D721Med (cell line): ENCODE measurements at places on chromosomes 1 and 21.

DNA sequence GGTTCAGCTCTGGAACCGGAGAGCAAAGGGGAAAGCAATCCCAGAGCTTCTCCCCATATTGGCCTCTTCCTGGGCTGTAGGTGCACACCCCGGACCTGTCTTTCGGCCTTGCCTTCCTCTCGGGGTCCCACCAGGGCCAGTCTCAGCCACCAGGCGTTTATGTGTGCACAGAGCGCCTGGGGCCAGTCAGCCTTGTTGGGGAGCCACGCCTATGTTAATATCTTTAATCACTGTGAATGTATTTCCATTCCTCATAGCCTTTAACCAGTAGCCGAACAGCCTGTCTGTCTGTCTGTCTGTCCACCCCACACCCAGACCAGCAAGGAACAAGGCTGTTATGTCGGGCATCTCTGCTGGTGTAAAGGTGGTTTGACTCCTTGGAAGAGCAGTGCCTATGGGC lies 18.8 kb downstream of the KCNC4 start:
- DNase-seq: no peak

DNA sequence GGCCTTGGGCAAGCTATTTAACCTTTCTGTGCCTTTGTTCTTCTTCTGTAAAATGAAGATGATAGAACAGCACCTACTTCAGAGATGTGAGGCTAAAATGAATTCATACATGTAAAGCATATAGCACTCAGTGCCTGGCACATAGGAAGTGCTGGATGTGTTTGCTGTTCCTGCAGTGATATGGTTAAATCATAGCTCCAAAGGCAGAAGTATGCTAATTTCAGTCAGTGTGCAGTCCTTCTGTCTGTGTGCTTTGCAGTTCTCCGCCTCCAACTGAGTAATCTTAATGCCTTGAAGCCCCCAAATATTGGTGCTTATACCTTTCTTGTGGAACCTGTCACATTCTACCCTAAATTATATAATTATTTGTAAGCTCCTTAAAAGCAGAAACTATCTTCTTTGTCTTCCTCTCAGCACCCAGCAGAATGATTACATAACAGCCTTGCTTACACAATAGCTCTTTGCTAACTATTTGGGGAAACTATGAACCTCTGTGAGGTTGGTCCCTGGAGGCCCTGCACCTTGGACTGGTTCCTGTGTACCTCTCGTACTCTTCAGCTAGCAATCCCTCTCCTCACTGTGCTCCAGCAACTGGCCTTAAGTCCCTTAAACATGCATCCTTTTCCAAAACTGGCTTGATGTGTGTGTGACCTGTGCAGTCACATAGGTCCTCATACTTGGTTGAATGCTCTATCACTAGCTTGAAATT lies 57.0 kb upstream of the CACYBP start:
- DNase-seq: no peak

- no peak for DNase-seq
These were observed 80.7 kb upstream of the HP1BP3 start for GRCh38 chr1:20867847-20868246.

DNA sequence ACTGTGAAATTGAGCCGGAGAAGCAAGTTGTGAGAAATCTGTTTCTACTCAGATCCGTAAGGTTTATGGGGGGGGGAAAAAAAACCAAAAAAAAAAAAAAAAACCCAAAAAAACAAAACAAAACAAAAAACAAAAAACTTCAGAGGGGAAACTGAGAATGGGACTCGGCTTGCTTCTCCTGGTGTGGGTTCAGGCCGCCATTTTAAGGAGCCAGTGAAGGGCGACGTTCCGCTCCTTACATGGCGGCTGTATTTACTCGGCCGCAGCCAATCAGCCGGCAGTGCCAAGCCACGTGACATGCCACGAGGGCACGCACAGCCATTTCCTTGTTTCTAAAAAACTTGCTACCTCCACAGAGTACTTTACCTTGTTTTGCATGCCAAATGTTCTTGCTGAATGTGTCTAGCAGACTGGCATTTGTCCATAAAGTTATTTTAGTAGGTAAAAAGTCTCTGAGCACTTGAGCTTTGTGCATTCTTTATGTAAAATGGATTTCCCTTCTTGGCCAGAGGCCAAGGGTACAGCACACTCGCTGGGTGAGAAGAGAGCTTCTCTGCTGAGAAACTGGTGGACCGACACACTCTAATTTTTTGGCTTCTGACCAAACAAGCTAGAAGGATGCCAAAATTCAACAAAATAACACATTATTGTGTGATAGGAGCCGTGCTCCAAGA lies 101.8 kb downstream of the NFIA start:
- no peak for DNase-seq

- no peak for DNase-seq
These were observed 1.8 kb downstream of the SMYD2 start for GRCh38 chr1:214282630-214283242.

DNA sequence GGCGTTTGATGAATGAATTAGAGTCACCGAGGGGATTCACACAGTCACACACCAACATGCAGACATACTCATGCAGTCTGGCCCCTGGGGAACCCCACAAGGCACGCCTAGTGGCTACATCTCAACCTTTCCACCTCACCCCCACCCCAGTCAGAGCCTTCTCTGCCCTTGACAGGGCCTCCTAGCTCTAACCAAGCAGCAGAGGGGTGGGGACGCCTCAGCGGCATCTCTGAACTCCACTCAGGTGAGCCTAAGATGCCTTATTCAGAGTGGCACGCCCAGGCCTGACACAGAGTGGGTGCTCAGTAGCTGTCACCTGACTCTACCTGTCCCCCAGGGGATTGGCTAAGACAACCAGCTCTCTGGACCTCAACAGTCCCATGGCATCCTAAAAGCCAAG lies 3.7 kb upstream of the SDC3 start:
- DNase-seq: no peak

DNA sequence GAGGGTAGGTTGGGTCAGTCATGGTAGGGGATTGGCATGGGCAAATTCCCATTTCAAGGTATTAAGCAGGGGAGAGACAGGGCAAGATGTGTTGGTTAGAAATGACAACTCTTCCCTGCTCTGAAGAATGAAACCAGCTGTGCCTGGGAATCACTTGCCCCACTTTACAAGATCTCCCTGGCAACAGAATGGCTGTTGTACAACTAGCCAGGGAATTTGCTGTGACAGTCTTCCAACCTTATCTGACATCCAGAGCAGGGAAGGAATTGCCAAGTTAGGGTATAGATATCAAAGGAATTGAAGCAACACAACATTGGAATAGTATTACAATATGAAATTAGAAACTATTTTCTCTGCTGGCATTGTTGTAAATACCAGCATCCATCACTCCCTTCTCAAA lies 154.7 kb downstream of the CACNA1E start:
- no peak for DNase-seq
